ENCODE measurements at places on chromosomes 11 and 22.

GRCh38 chr22:46233231-46233630 is 16.9 kb downstream of the CDPF1 start:
- DNase-seq = peak; percentile 33

DNA sequence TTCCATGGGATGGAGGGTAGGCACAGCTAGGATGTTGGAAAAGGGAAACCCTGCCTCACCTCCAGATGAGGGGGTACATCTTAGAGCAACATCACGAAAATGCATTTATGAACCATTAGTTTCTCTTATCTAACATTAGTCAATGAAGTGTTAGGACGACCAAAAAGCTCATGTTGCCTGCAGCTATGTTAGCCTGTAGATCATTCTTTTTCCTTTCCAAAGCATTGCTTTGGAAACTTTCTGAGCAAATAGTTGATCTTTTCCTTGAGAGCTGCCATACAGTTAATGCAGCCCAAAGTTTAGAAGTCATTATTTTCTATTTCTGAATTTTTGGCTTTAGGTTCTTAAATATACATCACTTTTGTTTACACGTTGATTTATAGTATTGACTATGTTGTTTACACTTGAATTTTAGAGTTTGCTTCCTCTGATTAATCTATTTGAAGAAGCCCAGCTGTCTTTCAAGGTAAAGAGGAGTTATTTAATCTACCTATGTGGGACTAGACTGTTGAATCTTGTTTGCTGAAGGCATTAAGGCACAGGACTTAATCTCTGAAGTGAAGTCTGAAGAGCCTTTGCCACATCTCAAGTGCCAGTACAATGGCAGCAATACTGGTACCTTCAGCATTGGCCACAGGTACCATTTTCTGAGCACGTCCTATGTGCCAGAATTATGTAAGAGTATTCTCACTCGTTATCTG is 11.0 kb downstream of the POU2AF3 start:
- DNase-seq = no peak

- no peak for DNase-seq
Observed at GRCh38 chr11:131759140-131759539, 388.7 kb downstream of the NTM start.

GRCh38 chr11:84788220-84788619 is 838.9 kb downstream of the DLG2 start:
- DNase-seq = no peak

DNA sequence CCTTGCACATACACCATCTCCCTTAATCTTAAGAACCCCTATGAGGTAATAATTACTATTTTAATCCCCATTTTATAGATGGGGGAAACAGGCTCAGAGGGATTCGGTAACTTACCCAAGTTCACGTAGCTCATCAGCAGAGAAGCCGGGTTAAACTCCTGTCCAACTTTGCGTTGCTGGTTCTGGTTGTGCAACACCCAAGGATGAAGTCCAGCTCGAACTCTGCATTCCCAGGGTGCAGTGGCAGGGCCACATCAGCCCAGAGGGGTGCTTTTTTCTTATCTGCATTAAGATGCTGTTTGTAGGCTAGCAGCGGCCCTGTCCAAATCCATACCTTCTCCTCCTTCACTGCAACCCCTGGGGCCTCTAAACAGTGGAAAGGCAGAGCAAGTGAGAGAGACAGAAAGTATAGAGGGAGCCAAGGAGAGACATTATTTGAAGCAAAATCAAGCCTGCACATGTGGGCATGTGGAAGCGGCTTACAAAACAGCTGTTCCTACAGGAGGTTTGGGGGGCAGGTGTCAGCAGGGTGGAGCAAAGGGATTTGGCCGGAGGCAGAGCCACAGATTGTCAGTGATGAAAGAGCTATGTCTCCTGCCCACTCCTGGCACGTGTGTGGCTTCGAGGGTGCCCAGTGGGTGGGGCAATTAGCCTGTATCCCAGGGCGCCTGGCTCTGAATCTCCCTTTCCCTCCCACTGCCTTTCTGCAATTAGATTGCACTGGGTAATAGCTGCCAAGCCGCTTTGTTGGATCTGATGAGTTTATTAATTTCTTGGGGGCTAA is 129.5 kb upstream of the TBCEL start:
- DNase-seq = no peak

All from amniotic stem cell (primary cell).